Memory B cell (primary cell): ENCODE measurements at places on chromosomes 7 and 10.

DNA sequence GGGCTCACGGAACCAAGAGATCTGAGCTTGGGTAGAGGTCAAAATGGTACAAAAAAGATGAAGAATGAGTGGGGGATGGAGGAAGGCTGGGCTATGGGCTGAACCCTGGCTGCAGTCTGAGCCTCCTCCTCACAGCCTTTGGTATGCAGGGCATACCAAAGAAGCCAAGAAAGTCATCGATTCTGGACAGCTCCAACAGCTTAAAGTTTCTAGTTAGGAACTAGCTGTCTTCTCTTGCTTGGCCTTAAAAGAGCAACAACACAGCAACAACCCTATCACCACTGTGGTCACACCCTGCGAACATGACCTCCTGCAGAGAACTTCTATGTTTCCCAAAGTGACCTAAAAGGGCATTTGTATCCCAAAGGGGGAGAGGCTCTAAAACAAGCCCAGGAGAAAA lies 126.1 kb upstream of the EFCAB10 start:
- no peak for DNase-seq

DNA sequence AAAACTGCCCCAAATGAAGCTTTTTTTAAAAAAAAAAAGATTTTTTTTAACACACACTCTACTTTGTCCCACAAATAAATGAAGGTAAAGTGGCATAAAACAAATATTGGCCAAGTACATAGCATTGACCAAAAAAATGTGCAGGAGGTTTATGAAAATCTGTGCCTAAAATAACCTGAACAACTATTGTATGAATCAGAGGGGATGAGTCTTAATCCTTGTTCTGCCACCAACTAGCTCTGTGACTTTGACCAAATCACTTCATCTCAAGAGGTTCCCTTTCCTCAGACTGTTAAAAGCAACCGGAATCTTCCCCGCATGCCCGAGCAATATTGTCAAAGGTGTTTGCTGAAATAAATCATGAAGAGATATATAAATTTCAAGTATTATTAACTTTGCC lies 150.4 kb upstream of the NEBL start:
- no peak for DNase-seq

DNA sequence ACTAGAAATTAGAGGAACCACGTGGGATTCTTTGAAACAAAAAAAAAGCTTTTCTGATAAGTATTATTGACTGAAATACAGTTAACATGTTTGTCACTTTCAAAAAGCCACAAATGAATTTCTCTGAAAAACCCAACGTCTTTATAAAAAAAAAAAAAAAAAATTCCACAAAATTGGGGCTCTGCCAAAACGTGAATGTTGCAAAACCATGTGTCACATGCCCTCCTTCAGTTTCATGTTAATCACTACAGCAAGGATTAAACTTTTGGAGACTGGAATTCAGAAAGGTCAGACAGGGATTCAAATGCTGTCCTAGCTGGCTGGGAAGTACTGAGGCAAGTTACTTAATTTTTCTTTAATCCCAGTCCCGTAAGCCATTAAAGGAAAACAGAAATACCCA lies 278.0 kb upstream of the KLF14 start:
- DNase-seq = no peak

DNA sequence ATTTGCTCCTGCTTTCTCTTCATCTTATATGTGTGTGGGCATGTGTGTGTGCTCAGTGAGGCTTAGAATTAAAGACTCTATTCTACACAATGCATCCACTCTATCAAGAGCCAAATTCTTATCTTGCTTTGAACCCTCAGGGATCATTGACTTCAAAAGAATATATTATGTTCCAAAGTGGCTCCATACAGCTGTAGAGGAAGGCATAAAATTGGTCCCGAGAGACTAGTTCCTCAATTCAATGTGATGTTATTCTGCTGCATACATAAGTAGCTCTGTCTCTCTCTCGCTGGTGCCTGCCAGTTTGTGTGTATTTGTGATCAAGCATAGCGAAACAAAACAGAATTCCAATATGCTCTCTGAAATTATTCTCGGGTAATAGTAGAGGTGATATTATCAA lies 997.9 kb upstream of the POT1 start:
- DNase-seq = no peak

DNA sequence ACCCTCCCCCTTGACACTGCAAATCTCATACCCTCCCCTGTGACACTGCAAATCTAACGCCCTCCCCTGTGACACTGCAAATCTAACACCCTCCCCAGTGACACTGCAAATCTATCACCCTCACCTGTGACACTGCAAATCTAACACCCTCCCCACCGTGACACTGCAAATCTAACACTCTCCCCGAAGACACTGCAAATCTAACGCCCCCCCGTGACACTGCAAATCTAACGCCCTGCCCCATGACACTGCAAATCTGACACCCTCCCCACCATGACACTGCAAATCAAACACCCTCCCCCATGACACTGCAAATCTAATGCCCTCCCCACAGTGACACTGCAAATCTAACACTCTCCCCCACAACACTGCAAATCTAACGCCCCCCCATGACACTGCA lies 603.7 kb downstream of the DNAJB6 start:
- DNase-seq = no peak

DNA sequence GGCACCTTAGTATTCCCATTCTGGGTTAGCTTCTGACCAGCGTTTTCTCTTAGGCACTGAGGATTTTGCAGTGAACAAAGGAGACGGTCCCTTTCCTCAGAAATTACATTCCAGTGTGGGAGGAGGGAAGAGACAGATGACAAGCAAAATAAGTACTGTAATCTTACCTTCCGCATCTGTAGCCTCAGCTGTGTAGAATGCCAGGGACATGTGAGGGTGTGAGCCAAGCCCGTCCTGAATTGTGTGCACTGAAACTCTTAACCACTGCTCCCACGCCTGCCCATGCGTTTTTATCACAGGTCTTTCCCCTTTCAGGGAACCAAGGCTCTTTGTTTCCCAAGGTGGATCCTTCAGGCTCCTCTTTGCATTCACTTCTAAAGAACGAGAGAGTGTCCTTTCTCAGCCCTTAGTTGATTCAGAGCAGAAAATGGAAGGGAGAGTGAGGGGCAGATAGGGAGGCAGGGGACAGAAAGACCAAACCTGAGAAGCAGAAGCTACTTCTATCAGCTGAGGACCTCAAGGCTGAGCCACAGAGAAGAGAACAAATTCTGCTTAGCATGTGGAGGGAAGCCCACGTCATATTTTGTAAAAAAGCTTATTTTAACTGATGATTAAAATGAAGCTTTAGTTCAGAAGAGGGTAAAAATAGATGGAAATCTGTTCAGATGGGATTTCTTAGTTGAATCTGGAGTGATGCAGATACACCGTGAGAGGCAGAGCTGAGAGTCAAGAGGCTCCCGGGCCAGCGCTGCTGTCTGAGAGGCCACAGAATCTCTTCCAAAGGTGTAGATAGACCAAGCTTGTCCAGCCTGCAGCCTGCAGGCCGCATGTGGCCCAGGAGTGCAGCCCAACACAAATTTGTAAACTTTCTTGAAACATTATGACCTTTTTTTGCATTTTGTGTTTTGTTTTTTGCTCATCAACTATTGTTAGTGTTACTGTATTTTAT lies 122.5 kb downstream of the CCNY start:
- no peak for DNase-seq

DNA sequence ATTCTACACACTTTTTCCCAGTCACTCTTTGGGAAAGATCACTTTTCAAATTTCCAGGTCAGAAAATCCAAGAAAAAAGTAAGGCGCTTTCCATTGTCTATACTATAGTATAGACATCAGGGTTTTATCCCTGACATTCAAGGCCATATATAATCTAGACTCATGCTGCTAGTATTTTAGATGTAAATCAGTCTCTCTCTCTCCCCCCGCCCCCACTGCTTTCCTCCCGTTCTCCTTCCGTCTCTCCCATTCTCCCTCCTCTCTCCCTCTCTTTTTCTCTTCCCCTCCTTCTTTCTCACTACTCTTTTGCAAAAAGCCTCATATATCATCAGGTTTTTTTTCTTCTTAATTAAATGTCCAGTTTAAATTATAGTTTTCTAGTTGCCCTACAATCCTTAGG lies 154.8 kb downstream of the PHF14 start:
- DNase-seq = no peak

GRCh38 chr7:52269669-52270068 lies 765.8 kb upstream of the POM121L12 start:
- no peak for DNase-seq

DNA sequence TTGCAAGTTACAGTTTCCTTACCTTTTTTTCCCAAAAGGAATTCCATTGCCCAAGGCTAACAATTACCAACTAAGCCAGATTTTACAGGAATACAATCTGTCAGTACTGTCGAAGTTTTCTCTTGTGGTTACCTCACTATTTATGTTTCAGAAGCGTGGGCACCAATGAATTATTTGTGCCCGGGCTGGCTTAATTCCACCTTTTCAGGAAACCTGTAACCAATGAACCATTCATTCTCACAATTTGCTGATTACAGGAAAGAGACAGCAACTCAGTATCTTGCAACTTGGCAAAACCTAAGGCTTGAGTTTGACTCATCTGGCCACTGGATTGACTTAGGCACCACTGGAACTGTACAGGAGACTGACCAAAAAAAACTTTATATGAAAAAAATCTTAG lies 485.6 kb downstream of the INHBA start:
- no peak for DNase-seq

DNA sequence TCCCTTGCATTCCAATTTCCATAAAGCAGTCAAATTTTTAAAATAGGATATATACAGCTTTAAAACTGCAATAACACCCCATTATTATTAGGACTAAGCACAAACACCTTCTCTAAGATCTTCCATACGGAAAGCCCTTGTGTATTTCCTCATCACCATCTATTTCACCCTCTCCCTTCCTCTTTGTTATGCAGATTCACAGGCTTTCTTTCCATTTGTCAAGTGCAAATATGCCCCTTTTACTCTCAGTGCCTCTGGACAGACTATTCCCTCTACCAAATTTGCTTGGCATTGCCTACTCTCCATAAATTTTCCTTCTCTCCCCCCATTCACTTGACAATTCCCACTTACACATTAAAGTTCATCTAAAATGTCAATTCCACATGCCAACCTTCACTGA lies 61.7 kb downstream of the SNX13 start:
- no peak for DNase-seq
